ENCODE measurements at places on chromosomes 5 and 9. TPM values are rescaled to one million over a fixed set of nuclear protein-coding genes. Genes with fewer than 3 reads are reported as not detected.

The SLC34A3 gene
- total RNA-seq, result not detected

The AGXT2 gene
- total RNA-seq, result not detected

The LRRC19 gene
- not detected for total RNA-seq

The CORO2A gene
- 0.44 TPM for total RNA-seq

The FAM153A gene
- total RNA-seq, result not detected

The PGM5 gene
- total RNA-seq, result 2.0 TPM

The PAPPA gene
- 357 TPM for total RNA-seq

Data from placental pericyte (primary cell).